ENCODE measurements at places on chromosomes 4 and X. TPM values are rescaled to one million over a fixed set of nuclear protein-coding genes. Genes with fewer than 3 reads are reported as not detected.

DNA sequence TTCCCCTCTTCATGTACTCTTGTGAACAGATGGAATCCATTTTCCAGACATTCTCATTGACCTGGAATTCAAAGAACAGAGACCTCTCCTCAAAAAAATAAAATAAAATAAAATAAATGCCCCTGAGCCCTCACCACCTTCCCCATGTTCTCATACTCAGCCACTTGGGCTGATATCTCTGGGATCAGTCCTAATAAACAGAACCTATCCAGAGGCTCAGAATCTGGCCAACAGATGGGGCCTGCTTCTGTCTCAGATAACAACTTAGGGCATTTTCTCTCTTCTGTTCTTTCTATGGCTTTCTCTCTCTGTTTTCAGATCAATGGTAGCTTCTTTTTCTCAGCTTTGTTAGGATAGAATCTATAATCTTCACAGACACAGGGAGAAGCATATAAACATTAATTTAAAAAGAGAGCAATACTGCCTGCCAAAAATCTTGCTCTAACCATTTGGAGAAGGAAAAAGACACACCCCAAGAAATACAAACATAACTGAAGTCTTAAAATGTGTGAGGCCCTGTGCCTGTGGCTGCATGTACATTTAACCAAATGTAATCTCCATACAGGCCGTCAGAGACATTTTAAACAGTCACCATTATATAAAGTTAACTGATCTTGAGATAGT lies 907.1 kb downstream of the FAT4 start:
- no peak overlapping the region for H3K4me3 ChIP-seq
- DNase-seq = no peak
- no peak overlapping the region for H3K27ac ChIP-seq
- no peaks in the 10 kb centered on the region for H3K27me3 ChIP-seq

- H3K27me3 ChIP-seq = no peaks in the 10 kb centered on the region
- no peak overlapping the region for H3K4me3 ChIP-seq
- no peaks in the 10 kb centered on the region for H3K4me1 ChIP-seq
- DNase-seq = no peak
- H3K27ac ChIP-seq = no peak overlapping the region
- H3K36me3 ChIP-seq = no peaks in the 10 kb centered on the region
Observed at GRCh38 chr4:186134257-186134656, 29.8 kb downstream of the FAM149A start.

KLHL34 gene
- not detected for total RNA-seq

DNA sequence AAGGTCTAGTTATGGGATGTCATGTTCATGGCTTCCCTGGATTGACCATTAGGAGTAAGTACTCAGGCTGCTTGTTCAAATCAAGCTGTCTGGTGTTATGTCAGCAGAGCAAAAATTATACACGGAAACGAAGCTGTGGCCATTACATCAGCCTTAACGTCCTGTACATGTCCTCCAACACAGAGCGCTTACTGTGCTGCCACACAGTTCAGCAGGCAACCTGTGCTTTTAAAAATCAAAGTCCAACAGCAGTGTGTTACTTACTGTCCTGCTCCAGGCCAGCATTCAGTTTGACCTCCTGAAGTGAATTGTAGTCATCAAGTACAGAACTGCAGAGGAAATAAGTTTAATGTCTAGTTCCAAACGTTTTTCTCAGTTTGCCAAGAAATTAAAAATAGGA lies 46.0 kb downstream of the KLHL34 start:
- no peaks in the 10 kb centered on the region for H3K4me1 ChIP-seq
- no peak overlapping the region for H3K27ac ChIP-seq
- no peaks in the 10 kb centered on the region for H3K36me3 ChIP-seq

GRCh38 chr4:7003176-7003878 lies 39.8 kb upstream of the TADA2B start:
- H3K27me3 ChIP-seq = no peaks in the 10 kb centered on the region
- H3K4me3 ChIP-seq = no peak overlapping the region
- H3K36me3 ChIP-seq = peaks cover 54% of the 10 kb centered on the region
- H3K4me1 ChIP-seq = no peaks in the 10 kb centered on the region

GRCh38 chr4:5186271-5187064 lies 135.2 kb downstream of the STK32B start:
- peak; percentile 20 for DNase-seq
- no peaks in the 10 kb centered on the region for H3K36me3 ChIP-seq
- H3K4me3 ChIP-seq = no peak overlapping the region
- no peak overlapping the region for H3K27ac ChIP-seq

PRMT9 gene
- total RNA-seq = 23.9 TPM

PARM1 gene
- total RNA-seq = 101 TPM

KCTD8 gene
- total RNA-seq = 0.17 TPM

GRCh38 chr4:31682796-31683195 lies 962.6 kb downstream of the PCDH7 start:
- H3K4me3 ChIP-seq = no peak overlapping the region
- H3K36me3 ChIP-seq = no peaks in the 10 kb centered on the region
- no peak for DNase-seq
- H3K27me3 ChIP-seq = no peaks in the 10 kb centered on the region
- H3K27ac ChIP-seq = no peak overlapping the region
- H3K4me1 ChIP-seq = peaks cover 4% of the 10 kb centered on the region

- H3K4me1 ChIP-seq = no peaks in the 10 kb centered on the region
- no peak overlapping the region for H3K4me3 ChIP-seq
- no peaks in the 10 kb centered on the region for H3K27me3 ChIP-seq
- no peak for DNase-seq
- H3K36me3 ChIP-seq = no peaks in the 10 kb centered on the region
Observed at GRCh38 chr4:142230991-142231390, 594.6 kb downstream of the IL15 start.

NWD2 gene
- total RNA-seq = 0.17 TPM

DNA sequence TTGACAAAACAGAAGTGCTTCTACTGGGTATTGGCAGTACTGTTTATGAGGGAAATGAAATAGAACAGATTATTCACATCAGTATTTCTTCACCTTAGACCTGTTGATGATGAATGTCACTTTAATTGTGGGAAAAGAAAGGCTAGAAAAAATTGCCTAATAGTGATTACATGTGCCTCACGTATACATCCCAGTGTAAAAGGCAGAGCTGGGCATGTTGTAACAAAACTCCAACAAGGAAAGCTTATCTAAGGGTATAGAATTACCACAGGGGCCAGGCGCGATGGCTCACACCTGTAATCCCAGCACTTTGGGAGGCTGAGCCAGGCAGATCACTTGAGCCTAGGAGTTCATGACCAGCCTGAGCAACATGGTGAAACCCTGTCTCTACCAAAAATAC lies 4.2 kb downstream of the PGM2 start:
- H3K27ac ChIP-seq = no peak overlapping the region
- DNase-seq = no peak
- peaks cover 19% of the 10 kb centered on the region for H3K36me3 ChIP-seq
- H3K4me3 ChIP-seq = no peak overlapping the region
- peaks cover 2% of the 10 kb centered on the region for H3K4me1 ChIP-seq

- no peaks in the 10 kb centered on the region for H3K4me1 ChIP-seq
- peaks cover 15% of the 10 kb centered on the region for H3K27me3 ChIP-seq
- H3K27ac ChIP-seq = no peak overlapping the region
- H3K36me3 ChIP-seq = no peaks in the 10 kb centered on the region
- DNase-seq = peak; percentile 67
Observed at GRCh38 chrX:12901486-12901885, 4.9 kb upstream of the TLR8 start.

FAM114A1 gene
- 70.0 TPM for total RNA-seq

Data from lung (tissue), 17 donors.